ENCODE measurements at places on chromosomes 2 and 18.

DNA sequence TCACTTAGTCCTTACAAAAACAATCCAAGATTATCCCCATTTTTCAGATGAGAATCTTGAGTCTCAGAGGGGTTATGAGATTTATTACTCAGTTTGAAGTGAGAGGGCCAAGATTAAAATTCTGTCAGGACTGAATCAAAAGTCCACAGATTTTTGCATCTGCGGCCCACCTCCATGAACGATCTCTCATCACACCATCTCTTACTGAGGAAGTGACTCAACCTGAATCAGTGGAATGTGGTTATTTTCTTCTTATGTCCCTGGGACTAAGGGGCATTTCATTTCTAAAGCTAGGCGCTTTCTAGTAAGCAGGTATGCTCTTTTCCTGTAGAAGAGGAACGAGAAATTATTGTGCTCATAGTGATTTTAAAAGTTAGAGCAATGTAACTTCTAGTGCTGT is 360.3 kb upstream of the SPHKAP start:
- no peak for DNase-seq

DNA sequence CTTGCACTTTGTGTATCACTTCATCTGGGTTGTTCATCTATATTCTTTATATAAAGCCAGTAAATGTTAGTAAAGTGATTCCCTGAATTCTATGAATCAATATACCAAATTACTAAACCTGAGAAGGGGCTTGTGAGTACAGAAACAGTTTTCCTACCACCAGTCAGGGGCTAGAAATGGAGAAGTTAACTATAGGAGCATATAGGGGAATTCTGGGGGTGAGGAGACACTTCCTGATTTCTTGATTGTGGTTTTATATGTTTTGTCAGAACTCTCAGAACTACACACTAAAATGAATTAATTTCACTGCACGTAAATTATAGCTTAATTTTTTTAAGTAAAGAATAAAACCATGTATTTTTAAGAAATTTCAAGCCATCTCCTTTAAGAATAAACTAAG is 93.7 kb downstream of the SESTD1 start:
- DNase-seq, result no peak

GRCh38 chr2:128458505-128458904 is 139.8 kb upstream of the HS6ST1 start:
- no peak for DNase-seq

DNA sequence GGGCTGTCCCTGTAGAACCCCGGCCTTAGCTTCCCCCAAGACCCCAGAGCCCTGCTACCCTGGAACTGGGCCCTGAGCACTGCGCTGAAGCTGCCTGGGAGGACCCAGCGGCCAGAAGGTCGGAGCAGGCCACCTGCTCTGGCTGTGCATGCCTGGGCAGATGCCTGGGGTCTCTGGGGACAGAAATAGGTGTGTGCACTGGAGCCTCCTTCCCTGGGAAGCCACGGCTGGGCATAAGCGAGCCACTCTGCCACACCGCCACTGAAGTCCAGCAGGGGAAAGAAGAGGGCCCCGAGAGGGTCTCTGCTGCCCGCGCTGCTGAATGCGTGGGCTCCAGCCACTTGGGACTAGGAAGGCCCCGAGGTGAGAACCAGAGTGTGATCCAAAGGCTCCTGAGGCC is 6.7 kb downstream of the GBX2 start:
- DNase-seq, result no peak

DNA sequence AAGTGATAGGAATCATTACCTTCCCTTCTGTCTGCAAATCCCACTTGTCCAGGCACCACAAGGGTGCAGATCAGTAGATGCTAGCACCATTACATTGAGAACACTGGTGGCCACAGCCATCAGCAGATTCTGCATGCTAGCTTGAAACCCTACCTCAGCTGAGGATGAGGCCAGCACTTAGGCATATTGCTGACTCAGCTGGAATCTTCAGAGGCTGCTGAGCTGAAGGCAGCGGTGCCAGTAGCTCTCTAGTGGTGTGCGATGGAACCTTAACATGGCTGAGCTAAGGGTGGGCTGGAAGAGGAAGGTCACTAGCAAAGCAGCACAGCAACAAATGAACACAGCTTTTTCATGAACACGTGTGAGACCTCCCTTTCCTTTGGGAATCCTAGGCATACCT is 19.0 kb upstream of the CPO start:
- no peak for DNase-seq

DNA sequence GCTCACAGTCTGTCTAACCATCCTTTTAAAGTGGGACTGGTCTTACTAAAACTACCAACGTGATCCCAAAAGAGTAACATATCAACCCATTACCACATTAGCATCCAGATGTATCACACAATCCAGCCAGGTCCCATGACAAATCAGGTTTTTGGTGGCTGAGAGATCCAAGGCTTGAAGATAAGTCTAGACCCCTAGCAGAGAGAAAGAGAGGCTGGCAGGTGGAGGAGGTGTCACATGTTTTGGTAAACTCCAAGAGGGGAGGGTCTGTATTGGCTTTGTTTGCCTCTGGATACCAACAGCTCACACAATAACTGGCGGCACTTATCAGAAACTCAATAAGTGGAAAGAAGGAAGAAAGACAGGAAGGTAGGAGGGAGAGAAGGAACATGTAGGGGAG is 357.6 kb downstream of the SS18 start:
- DNase-seq, result no peak

- DNase-seq, result no peak
Measured at GRCh38 chr18:49648326-49648725, 86.5 kb downstream of the LIPG start.

- no peak for DNase-seq
Measured at GRCh38 chr2:69645921-69646320, 2.4 kb upstream of the AAK1 start.

GRCh38 chr2:31384351-31384750 is 30.2 kb downstream of the XDH start:
- DNase-seq, result no peak

- DNase-seq, result no peak
Measured at GRCh38 chr2:41068740-41069139, 616.9 kb upstream of the SLC8A1 start.

DNA sequence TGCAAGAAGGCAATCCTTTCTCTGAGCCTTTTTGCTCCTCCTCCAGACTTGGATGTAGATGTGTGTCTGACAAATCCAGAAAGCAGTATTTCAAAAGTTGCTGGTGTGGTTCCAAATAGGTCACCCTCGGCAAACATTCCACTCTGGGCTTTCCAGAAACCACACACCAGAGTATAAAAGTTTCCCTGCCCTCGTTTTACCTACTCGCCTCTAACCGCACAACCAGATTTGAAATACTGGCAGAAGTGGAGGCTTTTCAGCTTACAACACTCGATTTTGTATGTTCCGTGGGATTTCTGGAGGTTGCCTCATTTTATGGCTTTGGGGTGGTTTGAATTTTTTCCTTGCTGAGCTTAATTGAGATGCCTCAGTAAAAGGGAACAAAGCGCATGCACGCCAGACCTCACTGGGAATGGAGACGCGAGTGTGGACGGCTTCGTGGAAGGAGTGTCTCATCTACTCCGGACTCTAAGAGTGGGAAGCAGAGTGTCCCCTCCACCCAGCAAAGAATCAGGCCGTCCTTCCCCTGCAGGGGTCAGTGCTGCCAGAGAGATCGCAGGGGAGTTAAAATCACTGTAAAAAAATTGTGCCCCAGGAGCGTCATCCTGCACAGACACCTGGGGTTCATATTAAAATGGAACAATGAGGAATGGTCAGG is 44.0 kb upstream of the RPL31 start:
- no peak for DNase-seq

GRCh38 chr2:172311921-172312345 is 115.5 kb upstream of the ITGA6 start:
- DNase-seq, result no peak

GRCh38 chr2:12325806-12326205 is 390.9 kb upstream of the TRIB2 start:
- DNase-seq, result no peak

DNA sequence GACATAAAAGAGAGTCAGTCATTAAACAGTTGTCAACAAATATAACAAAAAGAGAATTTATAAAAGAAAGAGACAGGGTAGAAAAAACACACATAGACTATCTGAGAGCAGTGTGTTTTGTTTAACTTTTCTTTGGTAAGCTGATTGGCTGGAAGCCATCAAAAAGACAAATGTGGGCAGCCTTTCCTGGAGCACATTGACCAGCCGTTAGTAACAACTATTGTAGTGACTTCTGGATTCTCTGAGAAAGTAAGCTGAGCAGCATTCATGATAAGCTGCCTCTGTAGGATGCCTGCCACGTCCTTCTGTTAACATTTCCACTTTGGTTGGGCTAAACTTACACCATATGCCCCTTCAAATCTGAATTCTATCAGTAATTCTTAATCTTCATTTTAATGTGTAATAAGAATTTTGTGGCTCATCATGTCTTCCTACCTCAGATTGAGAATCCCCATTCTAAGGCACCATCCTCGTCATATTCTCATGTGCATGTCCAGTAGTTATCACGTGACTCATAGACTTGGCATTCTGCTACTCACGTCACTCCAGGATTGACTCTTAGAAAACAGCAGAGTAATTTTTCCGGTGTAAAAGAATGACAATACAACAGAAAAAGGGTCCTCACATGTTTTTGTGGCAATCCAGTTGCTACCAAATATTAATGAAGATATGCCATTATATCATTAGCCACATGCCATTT is 43.4 kb upstream of the DNAJC10 start:
- DNase-seq, result no peak

DNA sequence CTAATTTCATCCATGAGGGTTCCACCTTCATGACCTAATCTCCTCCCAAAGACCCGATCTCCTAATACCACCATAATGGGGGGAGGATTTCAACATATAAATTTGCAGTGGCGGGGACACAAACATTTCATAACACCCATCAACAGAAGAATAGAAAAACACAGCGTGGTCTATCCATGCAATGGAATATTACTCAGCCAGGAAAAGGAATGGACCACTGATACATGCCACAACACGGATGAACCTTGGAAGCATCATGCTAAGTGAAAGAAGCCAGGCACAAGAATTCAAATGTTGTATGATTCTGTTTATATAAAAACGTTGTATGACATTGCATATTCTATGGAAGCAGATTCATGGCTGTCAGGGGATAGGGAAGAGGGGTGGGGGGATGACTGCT is 2.7 kb downstream of the PRLH start:
- DNase-seq, result no peak
